SK-N-SH (cell line): ENCODE measurements at places on chromosomes 2 and 18. TPM values are rescaled to one million over a fixed set of nuclear protein-coding genes. Genes with fewer than 3 reads are reported as not detected.

GRCh38 chr2:154855138-154855537, 156.6 kb downstream of the KCNJ3 start:
- no peak for DNase-seq

DNA sequence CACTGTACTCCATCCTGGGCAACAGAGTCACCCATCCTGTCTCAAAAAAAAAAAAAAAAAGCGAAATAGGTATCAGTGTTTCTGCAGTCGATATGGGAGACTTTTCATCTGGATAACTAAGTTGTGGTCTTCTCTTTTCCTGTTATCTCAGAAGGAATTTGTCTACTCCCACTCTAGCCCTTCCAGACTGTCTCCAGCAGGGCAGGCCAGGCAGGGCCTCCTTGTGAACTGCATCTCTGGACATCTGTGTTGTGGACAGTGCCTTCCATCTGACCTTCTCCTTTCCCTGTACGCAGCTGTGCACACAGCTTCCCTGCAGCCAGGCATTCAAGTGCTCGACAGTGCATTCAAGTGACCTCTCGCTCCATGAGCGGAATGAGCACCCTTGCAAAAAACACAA, 110.2 kb downstream of the CABLES1 start:
- DNase-seq = no peak

The COL4A3 gene
- polyA plus RNA-seq = not detected in 2 replicates

- no peak for DNase-seq
These were observed 934.1 kb upstream of the KLHL29 start for GRCh38 chr2:22450831-22451230.

- DNase-seq = peak; percentile 69
These were observed 20.6 kb downstream of the CROCC2 start for GRCh38 chr2:240926516-240927389.

DNA sequence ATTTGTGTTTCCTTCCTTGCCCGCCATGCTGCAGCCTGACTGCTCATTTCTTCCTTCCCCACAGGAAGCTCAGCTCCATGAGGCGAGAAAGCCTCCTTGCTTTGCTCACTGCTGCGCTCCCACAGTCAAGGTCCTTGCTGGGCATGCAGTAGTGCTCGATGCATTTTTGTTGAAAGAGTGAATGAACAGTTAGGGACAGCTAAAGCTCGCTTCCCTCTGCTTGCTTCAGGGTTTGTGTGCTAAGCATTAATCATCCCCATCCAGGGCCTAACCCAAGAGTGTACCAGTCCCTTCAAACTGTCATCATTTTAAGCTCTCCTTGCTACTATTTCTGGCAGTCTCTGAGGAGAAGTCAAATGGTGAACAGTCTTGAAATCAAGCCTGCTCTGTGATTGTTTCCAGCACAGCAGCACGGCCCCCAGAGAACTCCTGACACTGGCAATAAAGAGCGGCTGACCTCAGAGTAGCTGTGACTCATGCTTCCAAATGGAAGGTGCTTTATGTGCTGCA, 171.7 kb upstream of the SOX11 start:
- DNase-seq = no peak
